ENCODE measurements at places on chromosomes 5 and 9. TPM values are rescaled to one million over a fixed set of nuclear protein-coding genes. Genes with fewer than 3 reads are reported as not detected.

FCN2 gene
- not detected for total RNA-seq

- H3K27ac ChIP-seq = no peak overlapping the region
- no peaks in the 10 kb centered on the region for H3K4me1 ChIP-seq
- peaks cover 33% of the 10 kb centered on the region for H3K36me3 ChIP-seq
Measured at GRCh38 chr5:43369651-43370050, 42.5 kb downstream of the CCL28 start.

DNA sequence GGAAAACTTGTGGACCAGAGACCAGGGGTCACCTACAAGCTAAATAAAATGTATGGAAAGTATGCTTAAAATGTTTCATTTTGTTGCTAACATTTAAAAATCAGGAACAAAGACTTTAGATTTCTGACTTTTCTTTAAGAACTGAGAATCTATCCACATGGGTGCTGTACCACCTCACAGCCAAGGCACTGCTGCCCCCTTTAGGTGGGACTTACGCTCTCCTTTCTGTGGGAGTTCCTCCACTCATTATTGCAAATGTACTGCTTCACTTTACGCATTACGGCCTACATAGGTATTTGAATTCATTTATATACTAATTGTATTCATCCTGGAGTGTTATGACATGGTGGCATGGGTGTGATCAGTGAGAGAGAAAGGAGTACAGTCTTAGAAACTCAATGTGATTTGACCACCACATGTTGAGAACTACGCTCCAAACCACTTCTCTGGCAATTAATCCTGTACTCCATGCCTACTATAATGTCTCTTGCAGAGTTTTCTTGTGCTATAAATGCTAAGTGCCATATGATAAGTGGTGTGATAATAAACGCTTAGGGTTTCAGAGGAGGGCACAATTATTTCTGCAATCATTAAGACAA lies 24.7 kb upstream of the CETN3 start:
- H3K27ac ChIP-seq = no peak overlapping the region
- H3K27me3 ChIP-seq = peaks cover 9% of the 10 kb centered on the region
- H3K4me3 ChIP-seq = no peak overlapping the region
- H3K4me1 ChIP-seq = no peaks in the 10 kb centered on the region

DNA sequence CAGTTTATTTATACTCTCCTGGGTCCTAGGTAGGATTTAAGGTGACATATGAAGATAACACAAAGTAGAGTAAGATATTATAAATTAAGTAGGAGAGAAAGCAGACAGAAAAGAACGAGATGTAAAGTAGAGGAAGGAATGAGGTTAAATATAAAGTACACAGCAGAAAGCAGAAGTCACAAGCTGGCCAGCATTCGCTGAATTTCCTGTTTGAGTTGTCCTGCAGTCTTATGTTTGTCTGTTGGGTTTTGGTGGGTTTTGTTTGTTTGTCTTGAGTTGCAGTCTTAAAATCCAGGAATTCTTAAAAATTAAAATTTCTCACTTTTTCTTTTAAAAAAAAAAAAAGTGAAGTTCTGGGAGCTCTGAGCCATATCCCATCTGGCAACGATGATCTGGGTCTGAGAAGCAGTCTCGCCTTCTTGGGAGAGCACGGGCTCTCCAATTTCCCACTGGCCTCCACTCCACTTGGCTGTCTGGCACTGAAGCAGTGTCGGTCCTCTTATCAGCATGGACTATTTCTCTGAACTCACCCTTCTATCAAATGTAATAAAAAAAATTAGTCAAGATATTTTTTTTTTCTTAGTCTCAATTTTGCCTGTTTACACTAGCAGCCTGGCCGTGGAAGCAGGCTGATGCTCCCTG lies 2.0 kb downstream of the S100Z start:
- no peak overlapping the region for H3K4me3 ChIP-seq
- no peak overlapping the region for H3K27ac ChIP-seq
- no peaks in the 10 kb centered on the region for H3K27me3 ChIP-seq
- DNase-seq = no peak
- H3K4me1 ChIP-seq = peaks cover 51% of the 10 kb centered on the region

- peaks cover 6% of the 10 kb centered on the region for H3K27me3 ChIP-seq
- H3K36me3 ChIP-seq = peaks cover 14% of the 10 kb centered on the region
- no peaks in the 10 kb centered on the region for H3K4me1 ChIP-seq
- DNase-seq = no peak
- no peak overlapping the region for H3K27ac ChIP-seq
Measured at GRCh38 chr5:152178350-152178699, 226.8 kb downstream of the NMUR2 start.

Data from naive thymus-derived CD8-positive, alpha-beta T cell (primary cell).